ENCODE measurements at places on chromosomes 12 and 14.
A peak's percentile ranks its signal among the peaks of the same experiment; 100 is the strongest.

DNA sequence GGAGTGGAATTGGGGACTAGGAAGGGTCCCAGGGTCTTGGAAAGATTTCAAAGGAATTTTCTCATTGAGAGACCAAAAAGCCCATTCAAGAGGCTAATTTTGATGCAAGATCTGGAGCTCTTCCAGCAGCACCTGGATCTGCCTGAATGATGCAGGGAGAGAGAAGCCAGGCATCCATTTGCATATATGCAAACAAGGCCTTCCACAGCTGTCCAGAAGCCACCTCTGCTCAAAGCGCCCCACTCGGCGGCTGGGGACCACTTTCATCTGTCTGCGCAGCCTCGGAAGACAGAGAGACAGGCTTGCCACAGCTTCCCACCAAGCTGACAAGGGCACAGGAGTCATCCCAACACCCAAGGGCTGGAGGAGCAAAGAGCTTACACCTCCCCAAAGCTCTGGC, 295.6 kb downstream of the DPF3 start:
- H3K27me3 ChIP-seq: peaks cover 2% of the 10 kb centered on the region
- no peak for DNase-seq
- no peak overlapping the region for H3K4me3 ChIP-seq
- H3K36me3 ChIP-seq: no peaks in the 10 kb centered on the region
- H3K27ac ChIP-seq: no peak overlapping the region

- no peaks in the 10 kb centered on the region for H3K36me3 ChIP-seq
- no peak for DNase-seq
- H3K27ac ChIP-seq: no peak overlapping the region
Observed at GRCh38 chr12:16329594-16329993, 17.9 kb upstream of the MGST1 start.

- no peak for DNase-seq
- H3K27ac ChIP-seq: no peak overlapping the region
- H3K4me1 ChIP-seq: peaks cover 19% of the 10 kb centered on the region
- H3K27me3 ChIP-seq: peaks cover 14% of the 10 kb centered on the region
Observed at GRCh38 chr14:90253826-90254225, 2.5 kb upstream of the PSMC1 start.

- no peak overlapping the region for H3K4me3 ChIP-seq
- no peak for DNase-seq
- H3K27me3 ChIP-seq: no peaks in the 10 kb centered on the region
- H3K27ac ChIP-seq: no peak overlapping the region
- peaks cover 13% of the 10 kb centered on the region for H3K4me1 ChIP-seq
Observed at GRCh38 chr14:66923251-66923650, 266.0 kb upstream of the GARIN2 start.

DNA sequence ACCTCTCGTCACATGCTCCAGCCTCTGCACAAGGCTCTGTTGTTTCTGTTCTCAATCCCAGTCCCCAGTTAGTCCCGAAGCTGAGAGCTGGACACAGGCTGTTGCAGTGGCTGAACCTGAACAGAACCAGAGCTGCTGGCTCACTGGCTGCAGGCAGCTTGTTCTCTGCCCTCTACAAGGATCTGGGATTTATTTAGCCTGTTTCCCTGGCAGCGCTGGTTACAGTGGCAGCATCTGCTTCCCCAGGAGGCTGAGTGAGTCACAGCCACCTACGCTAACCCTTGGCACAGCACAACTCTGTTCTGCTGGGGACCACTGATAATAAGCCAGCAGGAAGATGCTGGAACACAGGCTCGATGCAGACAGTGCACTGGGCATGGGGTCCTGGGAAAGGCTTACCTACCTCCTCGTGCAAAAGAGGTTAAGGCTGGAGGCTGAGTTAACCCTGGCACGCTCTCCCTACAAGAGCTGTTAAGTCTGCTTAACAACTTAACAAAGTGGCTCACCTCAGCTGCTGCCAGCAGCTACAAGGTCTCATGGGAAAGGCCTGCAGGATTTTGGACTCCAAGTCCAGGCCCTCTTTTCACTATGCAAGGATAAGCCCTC, 299.6 kb downstream of the PCNX1 start:
- H3K4me3 ChIP-seq: no peak overlapping the region
- H3K27ac ChIP-seq: no peak overlapping the region
- no peaks in the 10 kb centered on the region for H3K36me3 ChIP-seq
- H3K27me3 ChIP-seq: peaks cover 2% of the 10 kb centered on the region

- H3K27ac ChIP-seq: no peak overlapping the region
- H3K4me1 ChIP-seq: peaks cover 13% of the 10 kb centered on the region
- DNase-seq: no peak
- no peaks in the 10 kb centered on the region for H3K27me3 ChIP-seq
- no peak overlapping the region for H3K4me3 ChIP-seq
Observed at GRCh38 chr12:107386569-107386968, 293.2 kb upstream of the CRY1 start.

GRCh38 chr12:7991535-7991934, 41.0 kb upstream of the FOXJ2 start:
- no peaks in the 10 kb centered on the region for H3K27me3 ChIP-seq
- no peak overlapping the region for H3K27ac ChIP-seq
- peaks cover 51% of the 10 kb centered on the region for H3K4me1 ChIP-seq
- no peak overlapping the region for H3K4me3 ChIP-seq

GRCh38 chr12:114092981-114093380, 126.9 kb upstream of the RBM19 start:
- no peaks in the 10 kb centered on the region for H3K4me1 ChIP-seq
- no peak overlapping the region for H3K27ac ChIP-seq
- H3K27me3 ChIP-seq: no peaks in the 10 kb centered on the region
- H3K4me3 ChIP-seq: no peak overlapping the region

GRCh38 chr12:56601503-56601902, 28.6 kb downstream of the BAZ2A start:
- DNase-seq: no peak
- H3K4me3 ChIP-seq: no peak overlapping the region
- no peaks in the 10 kb centered on the region for H3K4me1 ChIP-seq
- H3K36me3 ChIP-seq: peaks cover 48% of the 10 kb centered on the region

DNA sequence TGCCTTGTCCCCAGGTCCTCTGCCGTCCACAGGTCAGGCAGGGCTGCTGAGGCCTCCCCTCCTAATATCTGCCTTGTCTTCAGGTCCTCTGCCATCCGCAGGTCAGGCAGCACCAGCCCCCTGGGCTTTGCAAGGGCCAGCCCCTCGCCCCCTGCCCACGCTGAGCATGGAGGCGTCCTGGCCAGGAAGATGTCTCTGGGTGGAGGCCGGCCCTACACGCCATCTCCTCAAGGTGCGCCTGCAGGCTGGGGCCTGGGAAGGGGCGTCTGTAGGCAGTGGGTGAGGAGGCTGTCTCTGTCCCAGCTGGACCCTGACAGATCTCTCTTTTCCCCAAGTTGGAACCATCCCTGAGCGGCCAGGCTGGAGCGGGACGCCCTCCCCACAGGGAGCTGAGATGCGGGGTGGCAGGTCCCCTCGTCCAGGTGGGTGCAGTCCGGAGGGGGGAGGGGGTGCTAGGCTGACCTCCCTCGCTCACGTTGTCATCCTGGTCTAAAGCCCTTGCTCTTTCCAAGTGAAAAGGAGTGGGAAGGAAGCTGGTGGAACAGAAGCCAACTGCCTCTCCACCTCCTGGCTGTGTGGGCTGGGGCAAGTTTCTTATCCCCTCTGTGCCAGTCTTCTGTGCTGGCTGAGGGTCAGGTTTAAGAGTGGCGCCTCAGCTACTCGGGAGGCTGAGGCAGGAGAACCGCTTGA, 13.9 kb upstream of the PUS1 start:
- H3K4me1 ChIP-seq: peaks cover 11% of the 10 kb centered on the region
- no peak overlapping the region for H3K4me3 ChIP-seq
- no peaks in the 10 kb centered on the region for H3K27me3 ChIP-seq
- H3K36me3 ChIP-seq: peaks cover 47% of the 10 kb centered on the region
- no peak for DNase-seq

GRCh38 chr12:104825408-104825807, 132.7 kb downstream of the SLC41A2 start:
- no peaks in the 10 kb centered on the region for H3K27me3 ChIP-seq
- H3K4me1 ChIP-seq: no peaks in the 10 kb centered on the region
- H3K36me3 ChIP-seq: no peaks in the 10 kb centered on the region
- no peak overlapping the region for H3K4me3 ChIP-seq
- no peak overlapping the region for H3K27ac ChIP-seq
- no peak for DNase-seq

- H3K4me1 ChIP-seq: no peaks in the 10 kb centered on the region
- no peaks in the 10 kb centered on the region for H3K36me3 ChIP-seq
- H3K27me3 ChIP-seq: no peaks in the 10 kb centered on the region
Observed at GRCh38 chr12:93982771-93983315, 165.5 kb upstream of the PLXNC1 start.

- no peak overlapping the region for H3K4me3 ChIP-seq
- H3K27me3 ChIP-seq: no peaks in the 10 kb centered on the region
- H3K4me1 ChIP-seq: no peaks in the 10 kb centered on the region
- peak; percentile 23 for DNase-seq
- H3K27ac ChIP-seq: no peak overlapping the region
Observed at GRCh38 chr12:100826323-100826722, 31.7 kb downstream of the ANO4 start.

- H3K36me3 ChIP-seq: no peaks in the 10 kb centered on the region
- H3K27ac ChIP-seq: no peak overlapping the region
- DNase-seq: no peak
- H3K4me3 ChIP-seq: no peak overlapping the region
- H3K4me1 ChIP-seq: no peaks in the 10 kb centered on the region
- H3K27me3 ChIP-seq: peaks cover 91% of the 10 kb centered on the region
Observed at GRCh38 chr14:101063121-101063520, 159.6 kb upstream of the RTL1 start.

DNA sequence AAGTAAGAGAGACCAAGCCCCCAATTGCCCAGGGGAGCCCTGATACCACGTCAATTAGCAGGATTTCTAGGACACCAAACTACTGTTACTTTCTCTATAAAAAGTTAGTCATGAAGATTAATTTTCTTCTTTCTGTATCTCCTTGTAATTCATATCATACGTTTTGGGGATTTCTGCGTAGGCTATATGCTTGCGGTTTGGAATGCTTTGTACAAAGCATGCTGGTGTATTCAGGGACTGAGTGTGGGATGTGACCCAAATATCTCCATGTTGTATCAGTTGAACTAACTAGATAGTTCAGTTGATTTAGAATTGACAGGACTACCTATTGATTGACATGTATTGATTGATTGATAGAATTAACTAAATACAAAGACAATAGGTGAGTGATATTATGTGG, 7.7 kb downstream of the GPR33 start:
- H3K27ac ChIP-seq: no peak overlapping the region
- no peak for DNase-seq
- peaks cover 10% of the 10 kb centered on the region for H3K27me3 ChIP-seq
- no peak overlapping the region for H3K4me3 ChIP-seq
- H3K4me1 ChIP-seq: no peaks in the 10 kb centered on the region

- H3K27ac ChIP-seq: no peak overlapping the region
- no peaks in the 10 kb centered on the region for H3K36me3 ChIP-seq
- H3K27me3 ChIP-seq: no peaks in the 10 kb centered on the region
- no peak overlapping the region for H3K4me3 ChIP-seq
Observed at GRCh38 chr12:102990419-102990818, 32.9 kb downstream of the ASCL1 start.

- H3K4me3 ChIP-seq: no peak overlapping the region
- H3K27ac ChIP-seq: no peak overlapping the region
- no peaks in the 10 kb centered on the region for H3K4me1 ChIP-seq
- DNase-seq: no peak
- no peaks in the 10 kb centered on the region for H3K36me3 ChIP-seq
- H3K27me3 ChIP-seq: no peaks in the 10 kb centered on the region
Observed at GRCh38 chr14:93456356-93456755, 25.6 kb downstream of the UNC79 start.

DNA sequence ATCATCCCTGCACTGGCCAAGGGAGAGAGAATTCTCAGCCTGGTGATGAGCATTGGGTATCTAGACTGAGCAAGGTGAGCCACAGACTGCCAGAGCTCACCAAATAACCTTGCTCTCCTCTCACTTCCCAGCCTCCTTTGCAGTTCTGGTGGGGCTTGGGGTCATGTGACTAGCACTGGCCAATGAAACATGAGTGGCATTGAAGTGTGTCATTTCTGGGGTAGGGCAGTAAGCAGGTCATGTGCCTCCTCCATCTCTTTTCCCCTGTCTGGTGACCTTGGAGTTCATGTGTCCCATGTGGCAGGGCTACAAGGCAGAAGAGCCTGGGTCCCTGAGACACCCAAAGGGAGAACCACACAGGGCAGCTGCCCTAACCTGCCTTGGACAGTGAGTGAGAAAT, 3.6 kb upstream of the KRT72 start:
- peaks cover 22% of the 10 kb centered on the region for H3K27me3 ChIP-seq
- H3K27ac ChIP-seq: no peak overlapping the region
- H3K4me1 ChIP-seq: no peaks in the 10 kb centered on the region
- DNase-seq: no peak

DNA sequence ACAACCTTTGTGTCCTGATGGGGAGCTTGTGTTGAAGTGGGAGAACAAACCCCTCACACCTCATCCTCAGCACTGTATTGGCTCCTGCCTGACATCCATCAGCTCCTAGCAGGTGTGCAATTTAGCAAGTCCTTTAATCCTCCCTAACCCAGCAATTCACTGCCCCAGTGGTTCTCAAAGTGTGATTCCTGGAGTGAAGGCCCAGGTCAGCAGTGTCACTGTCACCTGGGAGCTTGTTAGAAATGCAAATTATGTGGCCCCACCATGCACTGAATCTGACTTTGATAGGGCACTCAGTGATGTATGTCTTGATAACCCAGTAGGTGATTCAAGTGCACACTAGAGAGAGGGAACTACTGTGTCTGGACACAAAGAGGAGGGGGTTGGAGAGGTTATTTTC, 133.6 kb downstream of the FGD4 start:
- peak overlapping the region; percentile 49 for H3K27ac ChIP-seq
- peaks cover 55% of the 10 kb centered on the region for H3K4me1 ChIP-seq
- H3K4me3 ChIP-seq: no peak overlapping the region
- no peak for DNase-seq
- H3K27me3 ChIP-seq: no peaks in the 10 kb centered on the region

DNA sequence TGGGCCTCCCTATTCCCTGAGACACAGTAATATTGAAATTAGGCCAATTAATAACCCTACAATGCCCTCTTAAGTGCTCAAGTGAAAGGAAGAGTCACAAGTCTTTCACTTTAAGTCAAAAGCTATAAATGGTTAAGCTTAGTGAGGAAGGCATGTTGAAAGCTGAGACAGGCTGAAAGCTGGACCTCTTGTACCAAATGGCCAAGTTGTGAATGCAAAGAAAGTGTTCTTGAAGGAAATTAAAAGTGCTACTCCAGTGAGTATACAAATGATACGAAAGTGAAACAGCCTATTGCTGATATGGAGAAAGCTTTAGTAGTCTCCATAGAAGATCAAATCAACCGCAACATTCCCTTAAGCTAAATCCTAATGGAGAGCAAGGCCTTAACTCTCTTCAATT, 140.8 kb downstream of the PTCSC3 start:
- peaks cover 6% of the 10 kb centered on the region for H3K27me3 ChIP-seq
- H3K4me1 ChIP-seq: no peaks in the 10 kb centered on the region
- H3K27ac ChIP-seq: no peak overlapping the region
- H3K4me3 ChIP-seq: no peak overlapping the region
- H3K36me3 ChIP-seq: no peaks in the 10 kb centered on the region

Data from HepG2 (cell line).